ENCODE measurements at places on chromosomes 2 and 18.

DNA sequence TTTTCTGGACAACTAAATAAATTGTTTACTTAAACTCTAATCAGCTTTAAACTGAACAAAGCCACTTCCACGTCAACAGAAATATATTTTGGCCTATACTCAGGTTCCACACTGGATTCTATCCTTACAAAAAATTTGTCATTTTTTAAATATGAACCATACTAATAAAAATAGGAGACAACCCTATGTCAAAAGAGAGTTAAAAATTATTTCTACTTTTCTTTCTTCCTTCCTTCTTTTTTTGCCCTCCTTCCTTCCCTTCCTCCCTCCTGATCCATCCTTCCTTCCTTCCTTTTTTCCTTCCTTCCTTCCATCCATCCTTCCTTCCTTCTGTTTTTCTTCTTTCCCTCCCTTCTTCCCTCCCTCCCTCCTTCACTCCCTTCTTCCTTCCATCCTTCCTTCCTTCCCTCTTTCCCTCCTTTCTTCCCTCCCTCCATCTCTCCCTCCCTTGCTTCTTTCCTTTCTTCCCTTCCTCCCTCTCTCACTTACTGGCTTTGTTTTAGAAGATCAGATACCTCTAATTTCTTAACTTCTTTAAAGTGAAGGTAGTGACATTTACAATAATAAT lies 1444.9 kb downstream of the DPP10 start:
- DNase-seq = no peak

DNA sequence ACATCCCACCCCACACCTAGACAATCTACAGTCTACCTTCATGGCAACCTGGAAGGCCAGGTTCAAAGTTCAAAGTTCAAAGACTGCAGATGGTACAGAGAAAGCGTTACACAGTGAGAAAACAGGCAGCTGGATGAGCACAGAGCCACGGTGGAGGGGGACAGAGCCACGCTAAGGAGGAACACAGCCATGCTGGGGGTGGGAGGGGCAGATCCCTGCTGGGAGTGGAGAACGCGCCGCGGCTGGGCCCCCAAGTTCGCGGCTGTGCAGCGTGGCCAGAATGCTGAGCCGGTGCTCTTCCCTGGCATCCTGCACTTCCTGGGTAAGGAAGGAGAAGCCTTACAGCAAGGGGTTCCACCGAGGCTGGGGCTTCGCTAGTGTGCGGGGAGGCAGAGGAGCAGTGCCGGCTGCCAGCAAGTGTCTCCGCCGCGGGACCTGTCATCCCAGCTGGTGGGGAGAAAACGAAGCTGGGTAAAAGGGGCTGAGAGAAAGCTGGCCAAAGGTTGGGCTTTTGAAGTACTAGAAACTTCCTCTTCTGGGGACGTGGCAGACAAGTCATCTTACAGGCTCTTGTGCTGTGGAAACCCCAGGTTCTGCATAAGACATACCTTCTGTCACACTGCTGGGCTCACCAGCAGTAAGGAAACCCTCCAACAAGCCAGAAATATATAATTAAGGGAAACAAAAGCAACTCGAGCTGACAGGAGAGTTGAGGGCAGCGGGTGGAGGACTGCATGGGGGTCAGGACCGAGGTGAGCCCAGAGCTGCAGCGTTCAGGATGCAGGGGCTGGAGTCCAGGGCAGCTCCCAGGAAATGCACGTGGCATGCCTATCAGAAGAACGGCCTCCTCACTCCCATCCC lies 115.5 kb downstream of the HDAC4 start:
- DNase-seq = no peak

- DNase-seq = no peak
These were observed 13.6 kb downstream of the TCF23 start for GRCh38 chr2:27162151-27163121.

DNA sequence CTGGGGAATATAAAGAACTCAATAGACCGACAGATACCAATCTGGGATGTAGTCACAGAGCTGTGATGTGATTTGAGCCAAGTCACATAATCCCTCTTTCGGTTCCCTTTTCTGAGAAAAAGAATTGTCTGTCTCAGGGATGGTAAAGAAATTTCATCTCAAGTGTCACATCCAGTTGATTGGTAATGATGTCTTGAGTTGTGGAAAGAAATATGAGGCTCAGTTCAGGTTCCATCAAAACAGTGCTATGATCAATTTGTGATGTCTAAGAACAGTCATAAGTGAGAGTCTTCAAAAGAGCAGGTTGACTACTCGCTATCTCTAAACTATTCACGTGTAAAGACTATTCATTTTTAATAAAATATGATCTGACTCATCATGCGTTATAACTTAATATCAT lies 223.3 kb downstream of the METTL4 start:
- no peak for DNase-seq

DNA sequence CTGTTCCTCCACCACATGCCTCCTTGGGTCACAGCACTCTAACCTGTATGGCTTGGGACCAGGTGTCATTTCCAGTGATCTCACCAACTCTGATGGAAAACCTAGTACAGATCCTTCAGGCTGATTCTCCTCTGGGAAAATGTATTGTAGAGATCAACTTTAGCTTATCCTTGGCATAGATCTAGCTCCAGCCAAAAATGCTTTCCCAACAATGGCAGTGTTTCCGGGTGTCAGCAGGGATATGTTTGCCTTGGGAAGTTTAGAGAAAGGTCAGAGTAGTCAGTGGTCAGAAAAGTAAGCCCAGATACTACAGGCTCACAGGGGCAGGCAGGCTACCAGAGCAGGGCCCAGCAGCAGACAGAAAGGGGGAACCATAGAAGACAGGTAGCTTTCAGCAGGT lies 73.6 kb downstream of the CD8B2 start:
- DNase-seq = no peak

- DNase-seq = peak; percentile 37
These were observed 10.9 kb upstream of the HOXD1 start for GRCh38 chr2:176177580-176178037.

- DNase-seq = no peak
These were observed 93.8 kb downstream of the EDAR start for GRCh38 chr2:108895188-108895587.

- DNase-seq = no peak
These were observed 2.9 kb upstream of the DGKD start for GRCh38 chr2:233351423-233351822.

DNA sequence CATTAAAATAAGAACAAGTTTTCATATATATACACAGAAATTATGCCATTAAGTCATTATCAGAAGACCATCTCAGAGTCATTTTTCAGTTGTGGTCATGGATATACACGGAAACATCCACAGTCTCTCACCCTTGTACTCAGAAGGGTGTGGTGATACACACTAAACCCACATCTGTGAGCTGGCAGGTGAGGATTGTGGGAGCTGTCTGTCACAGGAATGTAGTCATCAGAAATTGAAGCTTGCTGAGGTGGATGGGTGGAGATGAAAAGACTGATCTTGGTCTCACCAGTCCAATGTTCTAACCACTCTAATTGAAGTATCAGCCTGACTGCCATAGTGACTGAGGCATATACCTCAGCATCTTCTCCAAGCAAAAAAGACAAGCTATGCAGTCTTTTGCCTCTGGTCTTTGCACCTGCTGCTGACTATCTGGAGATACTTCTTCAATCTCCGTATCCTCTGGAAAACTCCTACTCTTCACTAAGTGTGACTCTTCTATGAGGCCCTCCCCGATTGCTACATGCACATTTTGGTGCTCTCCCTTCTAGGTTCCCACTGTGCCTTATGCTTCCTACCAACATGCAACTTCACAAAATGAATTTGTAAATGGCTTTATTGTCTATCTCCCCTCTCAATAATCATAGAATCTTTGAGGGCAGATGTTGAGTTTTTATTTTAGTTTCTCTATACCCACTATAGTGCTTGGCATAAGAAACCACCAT lies 232.8 kb downstream of the DYM start:
- no peak for DNase-seq

GRCh38 chr2:95041060-95041823 lies 15.7 kb downstream of the MAL start:
- DNase-seq = no peak
